Stimulated activated CD8-positive, alpha-beta memory T cell treated with anti-CD3 and anti-CD28 coated beads, Interleukin-15, amount 100 ng/mL, for 4 hours (primary cell): ENCODE measurements at places on chromosomes 3 and 15.

GRCh38 chr3:61855211-61855610 is 293.8 kb downstream of the PTPRG start:
- no peak for DNase-seq

GRCh38 chr3:128160661-128161060 is 7.4 kb downstream of the EEFSEC start:
- DNase-seq: no peak

GRCh38 chr3:46527239-46527638 is 29.5 kb downstream of the RTP3 start:
- DNase-seq: no peak

- DNase-seq: no peak
Observed at GRCh38 chr15:67685008-67685599, 140.2 kb upstream of the SKOR1 start.
